ENCODE measurements at places on chromosomes 13 and 19. TPM values are rescaled to one million over a fixed set of nuclear protein-coding genes. Genes with fewer than 3 reads are reported as not detected.

The CCDC8 gene
- total RNA-seq = 8.9 TPM

The ZNF418 gene
- 2.8 TPM for total RNA-seq

The UTP14C gene
- total RNA-seq = 12.4 TPM

The ZNF726 gene
- total RNA-seq = 4.8 TPM

Measured in GM23248 (cell line).